NCI-H2107 (cell line): ENCODE measurements at places on chromosomes 5 and 9.

DNA sequence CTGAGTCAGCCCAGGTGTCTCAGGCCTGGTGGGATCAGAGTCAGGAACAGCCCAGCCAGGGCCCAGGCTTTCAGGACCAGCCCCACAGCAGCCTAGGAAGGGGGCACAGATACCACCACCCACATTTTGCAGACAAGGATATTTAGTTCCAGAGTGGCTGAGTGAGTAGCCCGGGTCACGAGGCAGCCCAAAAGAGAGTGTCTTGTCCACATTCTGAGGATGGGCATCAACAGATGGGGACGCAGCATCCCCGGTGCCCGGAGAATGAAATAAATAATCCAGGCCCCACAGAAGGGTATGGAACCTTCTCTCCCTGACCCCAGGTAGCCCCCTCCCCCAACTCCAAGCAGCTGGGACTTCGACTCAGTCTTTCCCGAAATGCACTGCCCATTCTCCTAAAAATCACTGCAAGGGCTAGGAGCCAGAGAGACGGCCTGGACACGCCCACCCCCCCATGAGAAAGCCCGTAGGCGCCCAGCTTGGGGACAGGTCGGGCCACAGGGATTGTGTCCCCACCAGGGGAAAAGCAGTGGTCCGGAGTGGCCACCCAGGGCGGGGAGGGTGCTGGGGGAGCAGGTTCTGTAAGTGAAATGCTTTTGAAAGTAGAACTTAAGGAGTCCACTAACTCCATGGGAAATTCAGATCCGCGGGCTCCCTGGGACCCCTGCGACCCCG is 6.9 kb downstream of the LHX3 start:
- DNase-seq, result no peak

DNA sequence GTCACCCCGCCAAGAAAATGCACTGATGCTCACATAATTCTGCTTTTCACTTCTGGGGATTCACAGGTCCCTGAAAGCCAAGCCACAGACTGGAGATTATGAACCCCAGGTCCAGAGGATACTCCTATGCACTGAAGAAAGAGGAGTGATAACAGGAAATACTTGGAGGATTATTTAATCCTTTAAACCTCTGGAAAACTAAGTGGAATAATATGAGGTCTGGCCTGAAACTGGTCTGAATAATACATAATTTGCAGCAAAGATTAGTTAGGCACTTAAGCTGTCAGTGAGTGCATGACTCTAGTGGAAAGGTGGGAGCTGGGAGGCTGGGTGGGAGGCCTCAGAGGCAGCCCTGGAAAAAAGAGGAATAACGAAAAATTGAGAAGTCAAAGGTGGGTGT is 45.7 kb downstream of the MARCHF3 start:
- no peak for DNase-seq

DNA sequence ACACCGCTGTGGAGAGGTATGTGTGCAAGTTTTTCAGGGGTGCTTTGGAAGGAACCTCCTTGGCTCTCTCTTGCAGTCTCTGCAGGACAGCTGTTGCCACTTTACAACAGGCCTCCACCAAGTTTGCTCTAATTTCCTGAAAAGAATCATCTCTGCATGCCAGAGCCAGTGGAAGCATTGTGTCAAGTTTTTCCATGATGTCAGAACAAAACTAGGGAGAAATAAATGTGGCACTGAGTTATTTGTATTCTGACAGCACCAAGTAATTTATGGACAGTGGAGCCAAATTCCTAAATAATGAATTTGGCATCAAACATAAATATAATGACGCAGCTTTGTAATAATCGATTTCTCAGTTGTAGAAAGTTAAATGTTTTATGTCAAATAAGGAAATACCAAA is 146.9 kb downstream of the KIAA0825 start:
- no peak for DNase-seq

- no peak for DNase-seq
Observed at GRCh38 chr5:67292201-67292940, 95.8 kb upstream of the CD180 start.

GRCh38 chr9:131621551-131622358 is 76.4 kb downstream of the PRRT1B start:
- DNase-seq, result no peak

DNA sequence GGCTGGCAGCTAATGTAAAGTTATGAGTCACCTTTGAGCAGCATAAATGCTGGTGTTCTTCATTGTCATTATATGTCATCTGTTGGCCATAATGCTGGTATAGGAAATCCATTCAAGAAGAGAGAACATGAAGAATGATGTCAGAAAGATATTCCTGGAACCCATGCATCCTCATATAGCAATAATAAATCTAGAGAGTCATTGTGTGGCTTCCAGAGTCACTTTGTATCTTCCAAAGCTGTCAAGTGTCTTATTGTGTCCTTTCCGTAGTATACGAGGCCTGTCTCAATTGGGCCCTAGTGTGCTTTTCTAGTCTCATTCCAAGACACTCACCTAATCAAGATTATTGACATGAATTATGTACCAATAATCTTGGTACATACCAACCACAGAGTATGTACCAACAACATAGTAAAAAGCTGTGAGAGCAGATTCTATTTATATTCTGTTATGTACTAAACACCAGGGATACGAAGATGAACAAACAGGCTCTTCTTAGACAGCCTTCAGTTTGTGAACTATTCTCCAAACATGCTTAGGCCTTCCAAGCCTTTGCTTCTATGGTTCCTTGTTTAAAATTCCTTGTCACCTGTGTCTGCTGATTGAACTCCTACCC is 110.1 kb downstream of the ERCC6L2 start:
- no peak for DNase-seq

- no peak for DNase-seq
Observed at GRCh38 chr9:114385397-114386181, 2.2 kb downstream of the AKNA start.

- DNase-seq, result no peak
Observed at GRCh38 chr9:136377341-136378169, 4.1 kb upstream of the CARD9 start.

GRCh38 chr5:57085306-57086081 is 88.4 kb upstream of the GPBP1 start:
- no peak for DNase-seq

GRCh38 chr9:133779081-133779480 is 40.9 kb upstream of the SARDH start:
- no peak for DNase-seq

- no peak for DNase-seq
Observed at GRCh38 chr9:112059145-112059965, 115.7 kb downstream of the SUSD1 start.

DNA sequence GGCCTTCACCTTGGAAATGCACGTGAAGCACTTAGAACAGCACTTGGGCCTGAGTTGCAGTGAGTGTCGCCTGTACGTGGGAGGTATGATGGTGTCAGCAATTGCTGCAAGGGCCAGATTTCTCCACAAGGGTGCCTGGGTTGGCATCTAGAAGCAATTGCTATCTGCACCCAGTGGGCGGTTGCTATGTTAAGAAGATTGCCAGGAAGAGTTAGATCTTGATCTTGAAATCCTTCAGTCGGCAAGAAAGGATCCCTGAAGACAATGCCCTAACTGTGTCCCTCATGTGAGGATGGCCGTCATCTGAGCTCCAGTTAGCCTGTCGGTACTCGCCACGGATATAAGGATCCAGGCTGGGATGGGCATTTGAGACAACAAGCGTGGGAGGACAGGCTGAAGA is 62.9 kb downstream of the MAMDC2 start:
- DNase-seq, result no peak

DNA sequence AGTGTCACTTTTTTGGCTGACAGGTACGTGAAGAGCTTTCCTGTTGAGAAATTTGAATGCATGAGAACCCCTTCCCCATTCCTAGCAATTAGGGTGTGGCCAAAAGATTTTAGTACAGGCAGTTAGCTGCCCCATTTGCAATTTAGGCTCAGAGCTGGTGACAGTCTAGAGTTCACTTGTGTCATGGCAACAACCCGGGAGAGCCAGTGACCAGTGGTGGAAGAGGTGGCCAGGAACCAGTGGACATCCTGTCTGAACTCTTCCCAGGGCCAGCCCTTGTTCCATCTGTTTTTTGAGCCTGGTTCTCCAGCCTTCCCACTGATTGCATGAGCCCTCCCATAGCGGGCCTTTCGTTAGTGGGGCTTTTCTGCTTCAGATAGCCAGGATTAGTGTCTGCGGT is 2.5 kb upstream of the NEUROG1 start:
- DNase-seq, result no peak

DNA sequence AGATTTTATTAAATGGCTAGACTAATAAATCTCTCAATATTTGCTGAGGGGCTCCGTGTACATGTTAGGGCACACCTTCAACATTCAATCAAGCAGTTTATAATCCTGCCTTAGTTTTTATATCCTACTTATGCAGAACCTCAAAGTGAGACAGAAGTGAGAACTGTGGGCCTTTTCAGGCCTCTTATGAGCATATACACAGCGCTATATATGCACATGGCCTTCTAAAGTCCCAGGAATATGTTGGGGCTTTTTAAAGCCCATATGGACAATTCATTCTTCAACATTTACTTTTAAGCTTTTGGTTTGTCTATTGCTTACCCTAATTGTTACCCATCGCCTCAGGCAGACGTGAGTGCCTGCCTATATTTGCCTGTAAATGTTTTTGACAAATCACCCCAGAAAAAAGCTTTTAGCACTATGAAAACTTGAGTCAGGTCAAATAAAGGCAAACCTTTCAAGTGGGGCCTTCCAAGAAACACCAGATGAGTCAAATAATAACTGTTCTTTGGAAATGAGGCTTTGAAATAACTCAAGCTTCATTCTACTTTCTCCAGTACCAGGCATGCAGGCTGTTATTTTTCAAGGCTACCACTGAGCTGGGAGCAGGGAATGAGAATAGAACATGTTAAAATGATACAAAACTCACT is 58.2 kb downstream of the ESM1 start:
- DNase-seq, result no peak

- DNase-seq, result no peak
Observed at GRCh38 chr9:694403-695154, 146.9 kb upstream of the DMRT1 start.

GRCh38 chr5:142179776-142180387 is 71.3 kb downstream of the NDFIP1 start:
- no peak for DNase-seq

- DNase-seq, result no peak
Observed at GRCh38 chr9:76964612-76965011, 54.8 kb upstream of the FOXB2 start.

GRCh38 chr5:14086261-14086660 is 56.9 kb upstream of the TRIO start:
- no peak for DNase-seq

DNA sequence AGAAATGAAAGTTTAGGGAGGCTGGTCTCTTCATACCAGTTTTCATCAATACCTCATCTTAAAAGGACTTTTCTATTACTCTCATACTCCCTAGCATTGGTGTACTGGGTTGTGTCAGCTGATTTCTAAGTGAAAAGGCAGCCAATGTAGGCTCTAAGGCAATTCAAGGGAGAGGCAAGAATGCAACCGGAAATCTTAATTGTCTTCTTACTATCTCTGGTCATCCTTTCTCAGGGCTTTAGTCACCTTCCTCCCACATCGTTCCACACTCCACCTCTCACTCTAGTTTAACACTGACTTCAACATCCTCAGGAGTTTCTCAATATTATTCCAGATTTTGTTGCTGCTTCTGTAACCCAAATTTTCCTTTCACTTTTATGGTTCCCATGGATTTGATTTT is 281.8 kb upstream of the RFX3 start:
- DNase-seq, result no peak

GRCh38 chr5:139446956-139447779 is 7.8 kb upstream of the DNAJC18 start:
- no peak for DNase-seq

DNA sequence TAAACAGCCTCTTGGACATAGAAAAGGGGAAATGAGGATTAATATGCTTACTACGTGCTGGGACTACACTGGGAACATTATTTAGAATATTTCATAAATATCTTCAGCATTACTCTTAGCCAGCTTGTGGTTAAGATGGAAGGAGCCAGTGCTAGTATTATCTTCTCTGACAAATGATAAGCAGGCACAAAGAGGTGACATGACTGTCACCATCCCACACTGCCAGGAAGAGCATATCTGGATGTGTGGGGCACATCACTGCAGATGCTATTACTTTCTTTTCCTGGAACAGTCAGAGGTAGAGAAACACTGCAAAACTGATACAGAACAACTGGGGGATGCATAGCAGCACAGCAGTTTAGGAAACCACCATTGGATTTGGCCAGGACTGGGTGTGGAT is 281.0 kb upstream of the TNC start:
- no peak for DNase-seq

GRCh38 chr9:79043916-79044315 is 527.8 kb upstream of the TLE4 start:
- no peak for DNase-seq

DNA sequence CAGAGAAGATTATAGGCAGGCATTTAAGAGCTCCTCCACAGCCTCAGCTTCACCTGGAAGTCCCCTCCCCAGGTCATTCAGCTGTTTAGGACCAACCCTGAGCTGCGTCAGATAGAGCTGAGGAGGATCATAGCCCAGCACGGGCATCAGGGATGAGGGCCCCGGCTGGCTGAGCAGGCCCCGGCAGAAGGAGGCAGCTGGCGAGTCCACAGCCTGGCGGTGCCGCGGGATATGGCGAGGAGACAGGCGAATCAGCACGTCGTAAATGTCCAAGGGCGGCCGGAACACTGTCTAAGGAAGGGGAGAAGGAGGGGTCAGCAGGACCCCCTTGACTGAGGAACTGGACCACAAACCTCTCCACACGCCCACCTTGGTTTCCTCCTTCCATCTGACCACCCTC is 10.6 kb downstream of the NOL6 start:
- DNase-seq, result no peak

- no peak for DNase-seq
Observed at GRCh38 chr9:116668970-116669695, 18.0 kb upstream of the TRIM32 start.

DNA sequence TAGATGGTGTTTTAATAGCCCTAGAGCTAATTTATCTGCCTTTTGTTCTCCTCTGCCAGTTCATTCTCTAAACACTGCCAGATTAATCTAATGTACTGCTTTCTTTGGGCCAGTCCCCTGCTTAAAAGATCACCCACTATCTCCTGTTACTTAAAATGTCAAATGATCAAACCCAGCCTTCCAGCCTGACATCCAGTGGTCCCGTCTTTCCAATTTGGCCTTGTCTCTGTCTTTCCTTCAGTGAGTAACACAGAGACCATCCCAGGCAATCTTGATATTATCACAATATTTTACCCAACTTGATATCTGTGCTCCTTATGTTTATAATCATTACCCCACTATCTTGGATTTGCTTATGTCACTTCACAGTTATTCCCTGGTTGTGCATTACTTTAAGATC is 12.0 kb downstream of the PRR16 start:
- DNase-seq, result no peak

DNA sequence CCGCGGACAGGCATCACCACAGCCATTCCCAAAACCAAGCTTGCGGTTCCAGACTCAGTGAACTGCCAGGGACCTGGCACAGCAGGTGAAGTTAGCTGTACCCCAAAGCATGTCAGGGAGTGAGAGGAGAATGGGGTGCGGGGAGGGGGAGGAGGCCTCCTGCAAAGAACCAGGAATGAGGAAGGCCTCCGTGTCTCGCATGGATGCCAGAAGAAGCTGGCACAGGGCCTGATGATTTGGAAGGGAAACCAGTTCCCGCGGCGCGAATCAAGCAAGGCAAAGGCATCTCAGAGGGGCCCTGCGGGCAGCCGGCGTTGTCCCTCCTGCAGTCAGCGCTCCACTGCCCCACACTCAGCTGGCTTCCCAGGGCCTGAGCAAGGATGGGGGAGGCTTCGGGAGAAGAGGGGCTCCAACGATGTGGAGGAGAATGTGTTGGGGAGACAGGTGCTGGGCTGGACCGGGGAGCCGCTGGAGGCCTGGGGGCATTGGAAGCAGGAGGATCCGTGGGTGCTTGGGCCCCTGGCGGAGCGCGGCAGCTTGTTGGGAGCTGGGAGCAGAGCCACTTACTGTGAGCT is 14.6 kb downstream of the SLC9A3 start:
- no peak for DNase-seq
